ENCODE measurements at places on chromosomes 2 and 18.
A peak's percentile ranks its signal among the peaks of the same experiment; 100 is the strongest.

DNA sequence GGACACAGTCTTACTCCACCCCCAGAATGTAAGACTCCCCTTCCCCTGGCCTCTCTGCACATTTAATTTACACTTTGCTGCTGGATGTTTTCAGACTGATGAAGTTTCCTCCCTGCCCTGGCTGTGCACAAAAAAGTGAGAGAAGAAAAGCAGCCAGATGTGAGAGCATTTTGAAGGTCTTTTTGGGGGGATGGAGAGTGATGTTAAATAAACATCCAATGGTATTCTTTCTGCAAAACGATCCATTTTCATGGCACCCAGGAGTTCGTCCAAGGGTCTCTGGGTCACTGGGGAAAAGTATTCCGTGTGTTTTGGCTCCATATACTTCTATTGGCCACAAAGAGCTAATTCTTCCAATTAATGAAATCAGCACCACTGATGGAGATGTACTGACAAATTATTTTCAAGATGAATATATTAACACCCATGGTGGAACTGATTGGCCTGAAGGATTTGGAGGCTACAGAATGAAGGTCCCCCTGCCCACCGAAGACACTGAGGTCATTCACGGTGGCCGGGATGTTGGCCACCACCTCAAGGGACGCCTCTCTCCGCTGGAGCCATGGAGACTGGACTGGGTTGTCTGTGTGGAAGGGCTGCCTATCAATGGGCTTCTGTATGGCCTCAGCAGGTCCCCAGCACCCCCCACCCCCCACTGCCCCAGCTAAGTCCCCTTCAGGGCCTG is 107.6 kb upstream of the PKDCC start:
- no peak for DNase-seq

GRCh38 chr2:118881490-118882129 is 34.2 kb upstream of the EN1 start:
- peak; percentile 73 for DNase-seq

- DNase-seq: no peak
Observed at GRCh38 chr2:215851696-215852095, 161.7 kb downstream of the MREG start.

GRCh38 chr18:6885992-6886796 is 156.7 kb downstream of the ARHGAP28 start:
- peak; percentile 78 for DNase-seq

GRCh38 chr2:120109186-120110061 is 96.5 kb downstream of the EPB41L5 start:
- peak; percentile 68 for DNase-seq

DNA sequence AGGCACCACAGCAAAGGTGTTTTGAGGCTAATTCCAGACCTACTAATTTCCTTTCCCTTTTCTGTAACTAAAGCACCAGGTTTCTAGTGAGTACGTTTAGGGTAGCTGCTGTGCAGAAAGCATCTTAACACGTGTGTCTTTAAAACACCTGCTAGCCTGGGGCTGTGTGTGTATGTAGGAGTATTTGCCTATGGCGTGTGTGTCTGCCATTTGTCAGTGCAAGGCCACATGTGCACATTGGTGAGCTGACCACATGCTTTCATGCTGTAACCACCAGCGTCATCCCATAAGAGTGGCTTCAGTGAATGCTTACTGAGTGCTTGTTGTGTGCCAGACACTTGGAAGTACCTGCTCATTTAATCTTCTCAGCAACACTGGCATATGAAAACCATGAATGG is 241.6 kb downstream of the SEPTIN10 start:
- DNase-seq: no peak

DNA sequence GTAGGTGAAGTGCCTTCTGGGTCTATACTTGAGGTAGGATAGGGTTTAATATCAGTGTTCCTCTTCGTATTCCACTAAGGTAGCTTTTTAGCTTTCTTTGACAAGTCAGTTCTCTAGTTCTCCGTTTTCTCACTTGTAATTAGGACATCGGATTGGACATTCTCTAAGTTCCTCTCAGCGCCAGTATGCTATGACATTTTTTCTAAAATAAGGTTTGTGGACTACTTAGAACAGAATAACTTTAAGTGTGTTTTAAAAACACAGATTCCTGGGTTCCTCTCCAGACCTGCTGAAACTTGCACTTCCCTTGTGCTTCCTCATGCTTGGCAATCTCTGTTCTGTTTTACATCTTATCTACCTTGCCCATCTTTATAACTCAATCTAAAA is 69.3 kb upstream of the YWHAQ start:
- no peak for DNase-seq

- DNase-seq: peak; percentile 53
Observed at GRCh38 chr2:219250049-219250781, 2.8 kb upstream of the TUBA4B start.

DNA sequence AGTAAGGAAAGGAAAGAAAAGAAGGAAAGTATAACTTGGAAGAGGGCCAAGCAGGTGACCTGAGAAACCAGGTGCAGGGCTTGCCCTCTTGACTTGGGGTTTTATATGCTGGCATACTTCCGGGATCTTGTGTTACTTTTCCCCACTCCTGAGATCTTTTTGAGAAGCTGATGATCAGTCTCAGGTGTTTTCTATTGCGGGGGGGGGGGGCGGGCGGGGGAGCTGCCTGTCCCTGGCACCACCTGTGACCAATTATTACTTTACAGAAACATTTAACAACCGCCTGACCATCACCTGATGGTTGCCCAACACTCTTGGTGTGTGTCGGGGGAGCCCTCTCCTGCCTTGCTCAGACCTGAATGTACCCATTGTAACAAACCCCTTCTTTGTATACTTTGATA is 6.9 kb upstream of the CASP10 start:
- DNase-seq: no peak

DNA sequence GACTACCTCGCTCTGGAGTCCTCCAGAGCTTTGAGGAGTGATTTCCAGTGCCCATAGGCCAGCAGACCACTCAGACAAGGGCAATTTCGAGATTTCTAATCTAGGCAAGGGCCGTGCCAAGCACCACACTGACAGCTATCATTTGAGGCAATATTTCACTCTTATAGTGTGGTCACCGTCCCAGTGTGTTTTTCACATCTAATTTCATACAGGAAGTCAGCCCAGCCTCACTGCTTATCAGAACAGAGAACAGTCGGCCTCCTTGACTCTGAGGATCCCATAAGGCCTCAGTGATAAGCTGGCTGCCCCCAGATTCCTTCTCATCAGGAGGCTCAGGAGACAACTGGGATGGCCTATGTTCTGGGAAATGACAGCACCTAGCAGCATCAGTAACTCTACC is 581 bp downstream of the CAPN14 start:
- peak; percentile 80 for DNase-seq
